Frontal cortex (tissue), 4 donors: ENCODE measurements at places on chromosomes 6 and 20. TPM values are rescaled to one million over a fixed set of nuclear protein-coding genes. Genes with fewer than 3 reads are reported as not detected.

MCUR1 gene
- total RNA-seq, result 25.3 TPM

CALHM6 gene
- total RNA-seq, result 4.5 TPM

ZKSCAN4 gene
- 9.4 TPM for total RNA-seq

NNAT gene
- 367 TPM for total RNA-seq

CTAGE9 gene
- not detected for total RNA-seq

STX11 gene
- under 0.01 TPM for total RNA-seq

GGTLC1 gene
- not detected for total RNA-seq

SCRT2 gene
- total RNA-seq, result 1.6 TPM

GPX5 gene
- total RNA-seq, result not detected

GRCh38 chr6:143321491-143322086 lies 128.9 kb downstream of the ADAT2 start:
- DNase-seq, result no peak

DNA sequence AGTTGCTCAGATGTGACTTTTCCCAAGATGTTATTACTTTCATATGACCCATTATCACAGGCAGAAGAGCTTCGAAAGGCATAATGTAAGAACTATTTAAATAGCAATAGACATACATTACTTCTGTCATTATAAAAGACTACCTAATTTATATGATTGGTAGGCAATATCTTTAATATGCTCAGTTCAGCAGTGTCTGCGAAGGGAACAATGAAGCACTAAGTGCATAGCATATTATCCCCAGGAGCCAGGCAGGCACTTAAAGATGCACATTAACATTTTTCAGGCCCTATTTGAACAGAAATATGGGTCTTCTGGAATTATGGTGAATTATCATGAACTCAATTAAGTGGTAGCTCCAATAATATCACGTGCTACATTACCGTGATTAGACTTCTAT lies 217.8 kb downstream of the EPM2A start:
- DNase-seq, result no peak

DNA sequence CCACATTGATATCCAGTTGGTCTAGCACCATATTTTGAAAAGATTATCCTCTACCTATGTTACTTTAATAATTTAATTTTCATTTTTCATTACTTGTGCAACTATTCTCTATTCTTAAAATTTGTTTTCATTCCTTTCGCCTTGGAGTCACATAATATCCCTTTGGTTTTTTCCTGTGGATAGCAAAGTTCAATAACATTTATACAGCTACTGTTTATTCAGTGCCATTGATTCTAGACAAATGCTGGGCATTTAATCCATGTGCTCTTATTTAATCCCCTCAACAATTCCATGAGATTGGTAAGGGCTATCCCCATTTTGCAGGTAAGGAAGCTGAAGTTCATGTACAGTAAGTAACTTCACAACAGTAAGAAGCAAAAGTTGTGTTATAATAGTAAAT lies 32.6 kb downstream of the PSMF1 start:
- DNase-seq, result no peak

DNA sequence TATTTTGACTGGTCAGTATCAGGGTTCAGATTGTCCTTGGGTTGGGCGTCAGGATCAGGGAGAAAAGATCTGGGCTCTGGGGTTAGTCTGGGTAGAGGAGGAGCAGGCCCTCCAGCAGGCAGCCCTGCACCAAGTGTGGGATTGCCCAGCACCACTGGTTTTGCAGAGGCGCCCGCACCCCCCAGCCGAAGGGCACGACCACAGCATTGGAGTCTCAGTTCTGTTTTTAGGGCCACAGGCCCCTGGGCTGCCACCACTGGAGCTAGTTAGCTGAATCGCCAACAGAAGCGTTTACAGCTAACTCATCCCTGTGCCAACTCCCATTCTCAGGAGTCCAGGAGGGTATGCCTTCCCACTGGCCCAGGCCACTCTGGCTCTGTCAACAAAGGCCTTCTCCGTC lies 84.2 kb downstream of the TCP11 start:
- no peak for DNase-seq

DNA sequence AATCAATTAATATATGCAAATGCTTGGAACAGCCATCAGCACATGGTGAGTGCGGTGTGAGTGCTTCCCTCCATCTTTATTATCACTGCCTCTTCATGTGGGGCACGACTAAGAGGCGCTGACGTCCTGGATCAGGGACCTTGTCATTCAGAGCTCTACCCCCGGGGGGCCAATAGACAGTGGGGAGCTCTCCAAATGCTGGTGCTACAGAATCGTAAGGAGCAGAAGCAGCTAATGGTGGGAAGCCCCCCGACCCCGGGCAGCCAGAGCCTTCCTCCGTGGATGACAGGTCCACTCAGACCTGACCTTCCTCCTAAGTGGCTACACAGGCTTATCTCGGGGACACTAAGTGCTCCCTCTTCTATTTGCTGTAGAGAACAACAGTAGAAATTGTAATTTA lies 257.5 kb upstream of the PMEPA1 start:
- DNase-seq, result no peak

GRCh38 chr6:142874676-142875075 lies 70.3 kb downstream of the HIVEP2 start:
- no peak for DNase-seq

DNA sequence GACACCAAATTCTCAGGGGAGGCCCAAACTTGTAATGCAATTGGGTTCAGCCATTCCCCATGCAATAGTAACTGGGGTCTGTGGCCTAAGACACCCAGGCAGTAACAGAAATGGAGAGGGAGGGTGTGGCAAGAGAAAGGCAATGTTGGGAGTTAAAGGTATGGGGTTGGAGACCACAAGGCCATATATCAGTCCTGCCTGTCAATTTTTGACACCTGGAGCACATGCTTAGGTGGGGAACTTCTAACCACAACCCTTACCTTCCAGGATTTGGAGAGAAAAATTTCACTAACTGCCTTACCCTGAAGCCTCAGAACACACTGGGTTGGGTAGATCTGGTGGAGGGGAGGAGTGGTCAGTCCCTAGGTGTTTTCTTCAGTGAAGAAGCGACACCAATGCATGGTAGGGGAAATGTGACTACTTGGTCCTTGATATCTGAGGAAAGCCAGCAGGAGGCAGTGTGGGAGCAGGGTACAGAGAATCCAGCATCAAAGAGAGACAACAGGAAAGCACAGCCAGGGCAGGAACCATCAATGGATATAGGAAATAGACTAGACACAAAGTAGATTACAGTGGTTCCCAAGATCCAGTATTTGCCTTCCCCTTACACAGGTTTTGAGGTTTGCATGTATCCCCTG lies 6.8 kb upstream of the USP49 start:
- no peak for DNase-seq

DNA sequence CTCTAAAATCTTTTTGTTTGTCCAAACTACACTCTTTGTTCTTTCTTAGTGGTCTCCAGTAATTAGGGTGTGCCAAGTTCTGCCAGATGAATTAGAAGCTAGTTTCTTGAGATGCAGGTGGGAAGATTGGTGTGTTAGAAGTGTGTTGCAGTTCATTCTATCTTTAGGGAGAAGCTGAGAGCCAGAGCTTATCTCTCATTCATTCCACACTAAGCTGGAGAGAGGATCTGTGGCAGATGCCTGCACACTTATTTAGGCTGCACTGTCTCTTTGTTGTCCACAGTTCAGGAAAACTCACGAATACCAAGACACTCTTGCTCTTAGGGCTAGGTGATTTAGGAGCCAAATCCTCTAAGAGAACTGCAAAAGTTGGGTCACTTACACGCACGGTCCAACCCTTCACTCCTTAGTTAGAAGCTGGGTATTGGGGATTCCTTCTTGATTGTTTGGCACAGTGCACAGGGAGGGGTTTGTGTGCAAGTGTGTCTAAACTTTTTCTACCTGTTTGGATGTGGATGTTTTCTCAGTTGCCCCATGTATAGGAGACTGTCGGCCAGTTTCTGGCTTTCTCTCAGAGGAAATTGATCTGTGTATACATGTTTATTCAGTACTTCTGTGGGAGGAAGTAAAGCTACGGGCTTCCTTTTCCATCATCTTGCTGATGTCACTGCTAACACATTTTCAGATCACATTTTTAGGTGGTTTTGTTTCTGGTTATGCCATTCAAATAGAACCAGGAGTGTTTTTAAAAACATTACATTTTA lies 49.5 kb downstream of the SMAP1 start:
- no peak for DNase-seq

- DNase-seq, result no peak
These were observed 67.7 kb upstream of the SRSF6 start for GRCh38 chr20:43389839-43390626.

GRCh38 chr20:44217342-44218092 lies 6.9 kb upstream of the OSER1 start:
- no peak for DNase-seq

GRCh38 chr6:116511424-116512110 lies at the start of gene CALHM5:
TSS of gene CALHM5 (plus strand) at chr6:116511639. CDS start at chr6:116511697, 58 bp downstream.
- peak; percentile 9 for DNase-seq

GRCh38 chr20:57589728-57590484 lies 29.0 kb downstream of the PCK1 start:
- no peak for DNase-seq

DNA sequence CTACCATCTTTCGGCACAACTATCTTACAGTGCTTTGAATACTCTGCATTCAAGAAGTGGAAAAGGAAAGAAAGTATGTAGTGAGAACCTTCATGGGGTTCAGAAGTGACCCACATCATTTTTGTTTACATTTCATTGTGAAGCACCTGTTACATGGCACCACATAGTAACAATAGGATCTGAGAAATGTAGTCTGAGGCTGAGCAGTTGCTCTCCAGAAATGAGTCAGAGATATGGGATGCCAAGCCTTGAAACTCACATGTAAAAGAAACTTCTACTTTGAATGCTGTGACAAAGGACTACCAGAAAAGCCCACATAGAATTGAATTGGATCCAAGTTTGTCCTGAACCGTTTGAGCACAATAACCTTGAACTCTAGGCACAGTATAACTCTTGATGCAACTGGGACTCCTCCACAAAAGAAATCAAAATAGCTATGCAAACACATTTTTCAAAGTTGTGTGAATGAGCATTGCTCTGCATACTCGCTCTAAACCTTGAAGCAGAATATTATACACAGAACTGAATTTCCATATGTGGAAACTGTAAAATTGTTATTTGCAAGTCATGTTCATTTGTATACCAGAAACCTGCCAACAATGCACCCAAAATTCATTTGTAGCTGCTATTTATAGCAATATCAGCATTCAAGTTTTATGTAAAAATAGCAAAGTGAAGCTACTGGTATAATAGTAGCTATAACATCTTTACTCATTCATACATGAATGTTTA lies 400.9 kb upstream of the POU3F2 start:
- DNase-seq, result no peak

DNA sequence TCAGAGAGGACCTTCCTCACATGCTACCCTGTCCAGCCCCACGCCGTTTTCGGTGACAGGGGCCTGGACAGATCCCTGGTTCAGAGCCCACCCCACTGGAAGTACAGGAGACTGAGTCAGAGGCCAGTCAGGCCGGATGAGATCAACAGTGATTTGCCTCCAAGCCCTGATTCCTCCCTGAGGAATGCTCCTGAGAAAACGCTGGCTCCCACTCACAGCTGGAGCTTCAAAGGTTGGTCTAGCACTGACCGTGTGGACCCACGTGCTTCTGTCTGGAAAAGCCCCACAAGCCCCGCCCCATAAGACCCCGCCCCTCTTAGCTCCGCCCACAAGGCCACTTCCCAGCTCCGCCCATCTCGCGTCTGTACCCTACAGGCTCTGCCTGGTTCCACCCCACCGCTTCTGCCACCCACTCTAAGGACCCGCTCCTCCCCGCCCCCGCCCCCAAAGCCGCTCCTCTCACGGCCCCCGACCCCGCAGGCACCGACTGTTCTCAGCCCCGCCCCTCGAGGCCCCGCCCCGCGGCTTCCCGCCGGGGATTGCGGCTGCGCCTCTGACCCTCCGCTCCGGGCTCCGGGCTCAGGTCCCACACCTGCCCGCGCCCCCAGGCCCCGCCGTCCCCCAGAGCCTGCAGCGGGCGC lies 64.9 kb upstream of the BHLHE23 start:
- peak; percentile 63 for DNase-seq

DNA sequence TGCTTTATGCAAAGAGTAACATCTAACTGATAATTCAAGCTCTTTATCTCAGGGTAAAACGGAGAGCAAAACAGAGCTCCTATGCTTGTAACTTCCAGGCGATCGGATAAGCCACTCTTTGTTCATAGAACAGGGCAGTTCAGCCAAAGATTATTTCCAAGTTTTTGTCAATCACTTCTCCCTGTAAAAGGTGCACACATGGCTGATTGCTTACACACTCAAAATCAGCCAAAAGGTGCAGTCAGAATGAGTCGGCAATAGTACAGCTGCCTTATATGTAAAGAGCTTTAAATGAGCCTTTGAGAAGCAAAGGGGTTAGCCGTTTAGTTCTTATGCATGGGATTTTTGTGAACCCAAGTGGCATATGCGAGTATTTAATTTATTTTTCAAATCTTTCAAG lies 449.6 kb upstream of the POU3F2 start:
- no peak for DNase-seq
